ENCODE measurements at places on chromosomes 6 and 20. TPM values are rescaled to one million over a fixed set of nuclear protein-coding genes. Genes with fewer than 3 reads are reported as not detected.

GSTA2 gene
- polyA plus RNA-seq, result not detected

CASS4 gene
- 0.01 TPM for polyA plus RNA-seq

MUC21 gene
- polyA plus RNA-seq, result not detected

B3GALT4 gene
- 1.4 TPM for polyA plus RNA-seq

IL17F gene
- not detected for polyA plus RNA-seq

COL21A1 gene
- 0.02 TPM for polyA plus RNA-seq

PEX3 gene
- 28.0 TPM for polyA plus RNA-seq

PRR3 gene
- polyA plus RNA-seq, result 5.8 TPM

SLCO4A1 gene
- polyA plus RNA-seq, result 1.9 TPM

HLA-DQA2 gene
- not detected for polyA plus RNA-seq

FAM110A gene
- 27.6 TPM for polyA plus RNA-seq

OLIG3 gene
- not detected for polyA plus RNA-seq

MEP1A gene
- 0.04 TPM for polyA plus RNA-seq

ANKRD66 gene
- polyA plus RNA-seq, result not detected

TRMT6 gene
- polyA plus RNA-seq, result 19.1 TPM

ZDHHC14 gene
- 6.1 TPM for polyA plus RNA-seq
